ENCODE measurements at places on chromosomes 1 and 21. TPM values are rescaled to one million over a fixed set of nuclear protein-coding genes. Genes with fewer than 3 reads are reported as not detected.

GRCh38 chr1:234604495-234605398 is 5.2 kb downstream of the IRF2BP2 start:
- no peak for DNase-seq

DNA sequence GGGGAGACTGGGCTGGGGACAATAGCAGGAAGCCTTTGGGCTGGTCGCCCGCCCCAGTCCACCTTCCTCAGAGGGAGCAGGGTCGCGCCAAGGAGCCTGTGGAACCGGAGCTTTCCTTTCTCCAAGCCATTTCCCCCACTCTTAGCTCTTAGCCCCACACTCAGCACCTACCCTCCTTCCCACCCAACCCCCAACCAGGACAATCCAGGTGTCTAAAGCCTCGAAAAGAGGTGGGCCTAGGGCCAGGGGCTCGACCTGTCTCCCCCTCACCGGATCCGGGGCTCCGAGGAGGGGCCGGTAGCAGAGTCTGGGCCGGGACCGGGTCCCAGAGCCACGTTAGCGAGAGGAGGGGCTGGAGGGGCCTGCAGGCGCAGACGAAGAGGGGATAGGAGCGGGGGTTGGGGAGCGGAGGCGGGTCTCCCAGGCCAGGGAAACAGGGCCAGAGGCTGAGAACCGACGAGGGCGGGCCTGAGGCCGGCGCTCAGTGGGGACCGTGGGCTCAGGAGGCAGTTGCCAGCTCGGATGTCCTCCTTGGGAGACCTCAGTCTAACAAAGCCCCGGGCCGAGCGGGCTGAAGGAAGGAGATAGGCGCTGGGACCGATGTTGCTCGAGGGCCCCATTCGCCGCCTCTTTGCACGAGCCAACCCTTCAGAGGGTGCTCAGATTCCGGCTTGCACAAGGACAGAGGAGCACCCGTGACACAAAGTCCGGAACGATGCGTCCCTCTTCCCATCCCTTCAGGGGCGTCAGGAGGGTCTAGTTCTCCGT is 943 bp downstream of the SEMA6C start:
- DNase-seq = peak; percentile 86

DNA sequence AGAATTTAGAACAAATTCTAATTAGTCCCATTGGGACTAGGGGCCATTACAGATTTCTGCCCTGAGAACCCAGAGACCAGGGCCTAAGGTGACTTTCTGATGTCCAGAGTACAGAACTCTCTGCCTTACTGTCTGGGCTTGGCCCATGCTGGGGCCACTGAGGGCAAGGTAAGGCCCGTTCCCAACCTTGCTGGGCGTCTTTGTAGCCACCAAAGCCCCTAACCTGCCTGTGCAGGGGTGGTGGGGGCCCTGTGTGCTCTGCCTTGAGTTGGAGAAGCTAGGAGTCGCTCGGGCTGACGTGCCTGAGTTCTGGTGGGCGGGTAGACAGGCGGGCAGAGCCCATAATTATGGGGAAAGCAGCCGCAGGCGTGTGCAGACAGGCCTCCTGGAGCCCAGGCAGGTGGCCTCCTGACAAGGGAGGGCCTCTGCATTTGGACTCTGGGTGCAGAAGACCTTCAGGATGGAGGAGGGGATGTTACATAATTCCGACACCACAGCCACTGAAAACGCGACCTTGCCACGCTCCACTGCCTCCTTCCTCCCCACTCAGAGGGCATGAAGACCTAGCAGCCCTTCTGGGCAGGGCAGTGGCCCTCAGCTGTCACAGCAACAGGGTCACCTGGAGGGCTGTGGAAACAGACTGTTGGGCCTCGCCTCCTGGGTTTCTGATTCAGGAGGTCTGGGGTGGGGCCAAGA is 239.9 kb upstream of the TMEM51 start:
- no peak for DNase-seq

SYT6 gene
- total RNA-seq = not detected

DNA sequence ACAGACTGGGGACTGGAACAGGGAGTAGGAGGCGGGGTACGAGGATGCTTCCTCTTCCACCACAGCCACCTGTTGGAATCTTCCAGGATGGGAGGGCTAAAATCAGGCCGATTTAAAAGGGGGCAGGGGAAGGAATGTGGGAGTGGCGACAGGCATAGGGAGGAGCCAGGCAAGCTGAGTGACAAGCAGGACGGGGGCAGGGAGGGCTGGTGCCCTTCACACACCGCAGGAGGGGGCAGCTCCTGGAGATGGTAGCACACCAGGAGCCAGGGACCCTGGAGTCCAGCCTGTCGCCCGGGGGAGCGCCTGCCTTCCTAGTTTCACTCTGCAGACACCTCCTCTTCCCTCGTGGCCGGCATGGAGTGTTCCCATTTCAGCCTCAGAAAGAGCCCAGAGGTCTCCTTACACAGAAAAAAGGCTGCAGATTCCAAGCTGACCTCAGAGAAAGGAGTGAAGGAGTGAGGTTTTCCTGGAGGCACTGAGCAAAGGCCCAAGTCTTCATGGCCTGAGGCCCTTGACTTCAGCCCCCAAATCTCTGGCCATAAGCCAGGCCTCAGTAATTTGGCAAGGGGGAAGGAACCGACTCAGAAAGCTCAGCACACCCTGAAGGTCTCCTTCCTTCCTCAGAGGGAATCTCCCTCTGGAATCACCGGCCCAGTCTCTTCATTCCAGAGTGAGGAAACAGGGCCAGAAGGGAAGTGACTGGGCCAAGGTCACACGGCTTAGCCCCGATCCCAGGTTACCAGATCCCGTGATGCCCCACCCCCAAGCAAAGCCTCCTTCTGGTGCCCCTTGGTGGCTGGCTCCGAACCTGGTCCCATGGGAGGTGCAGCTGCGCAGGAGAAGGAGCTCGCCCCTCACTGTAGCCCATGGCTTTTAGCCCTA is 8.1 kb downstream of the BLACAT1 start:
- DNase-seq = no peak

- no peak for DNase-seq
Observed at GRCh38 chr1:51957618-51958017, 32.9 kb downstream of the RAB3B start.

DNA sequence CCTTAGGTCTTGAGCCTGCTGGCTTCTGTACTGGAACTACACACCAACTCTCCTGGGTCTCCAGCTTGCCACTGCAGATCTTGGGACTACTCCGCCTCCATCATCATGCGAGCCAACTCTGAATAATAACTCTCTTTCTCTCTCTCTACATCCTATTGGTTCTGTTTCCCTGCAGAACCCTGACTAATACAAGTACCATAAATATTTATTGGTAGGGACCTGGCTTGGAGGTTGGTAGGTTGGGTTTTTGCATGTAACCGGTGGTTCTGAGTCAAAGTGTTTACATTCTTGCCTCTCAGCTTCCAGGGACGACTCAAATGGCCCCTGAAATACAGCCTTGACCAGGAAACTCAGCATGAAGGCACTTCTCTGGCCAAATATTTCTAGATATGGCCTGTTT is 110.4 kb downstream of the KCND3 start:
- DNase-seq = no peak

DNA sequence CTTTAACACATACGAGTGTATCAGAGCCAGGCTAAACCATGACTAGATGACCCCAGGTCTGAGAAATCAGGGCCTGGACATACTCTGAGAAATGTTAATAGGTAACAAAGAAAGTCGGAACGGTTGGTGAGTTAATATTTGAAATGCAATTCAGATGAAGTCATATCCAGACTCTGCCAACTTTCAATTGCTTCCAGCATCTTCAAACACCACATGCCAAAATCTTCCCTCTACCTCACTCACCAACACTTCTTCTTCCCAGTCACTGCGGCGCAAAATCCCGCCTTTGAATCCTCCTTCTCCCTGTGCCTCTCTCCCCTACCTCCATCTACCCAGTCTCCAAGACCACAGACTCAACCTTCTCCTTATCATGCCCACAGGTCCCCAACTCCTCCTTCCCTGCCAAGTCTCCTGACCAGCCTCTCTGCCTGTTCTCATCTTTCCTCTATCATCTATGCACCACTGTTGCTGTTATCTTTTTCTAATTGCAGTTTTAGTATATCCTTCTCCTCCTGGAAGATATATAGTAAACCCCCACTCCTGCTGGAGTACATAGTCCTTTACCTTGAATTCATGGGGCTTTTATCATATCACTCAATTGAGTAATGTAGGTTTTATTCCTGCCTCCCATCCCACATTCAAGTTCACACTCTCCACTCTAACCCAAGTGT is 41.3 kb downstream of the ZBTB18 start:
- DNase-seq = no peak

- no peak for DNase-seq
Observed at GRCh38 chr1:36881541-36881940, 152.8 kb downstream of the GRIK3 start.

GPR25 gene
- total RNA-seq = not detected

KRTAP19-1 gene
- total RNA-seq = not detected

DNA sequence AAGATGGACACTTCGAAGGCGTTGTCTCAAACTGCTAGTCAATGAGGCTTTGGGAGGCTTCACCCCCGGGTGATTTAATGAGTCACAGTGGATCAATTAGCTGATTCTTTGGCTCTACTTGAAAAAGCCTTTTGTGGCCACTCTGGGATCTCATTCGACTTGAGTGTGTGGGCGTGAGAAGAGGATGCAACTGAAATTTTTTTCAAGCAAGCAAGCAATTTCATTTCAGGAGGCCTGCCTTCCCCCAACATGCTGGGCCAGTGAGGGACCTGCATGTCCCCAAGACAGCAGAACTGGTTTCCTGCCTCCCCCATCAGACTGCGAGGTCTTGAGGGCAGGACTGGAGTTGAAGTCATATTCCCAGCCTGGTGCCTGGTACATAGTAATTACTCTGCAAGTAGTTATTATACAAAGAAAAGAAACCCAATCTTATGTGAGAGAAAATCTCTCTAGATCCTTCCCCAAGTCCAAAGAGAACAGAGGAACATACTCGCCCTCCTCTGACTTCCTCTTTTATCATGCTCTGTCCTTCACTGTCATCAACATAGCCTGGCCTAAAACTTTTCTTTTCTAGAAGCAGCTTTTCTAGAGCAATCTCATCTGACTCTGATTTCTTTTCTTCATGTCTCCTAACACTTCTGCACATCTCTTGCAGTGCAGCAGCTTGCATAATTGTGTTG is 22.7 kb downstream of the SYT6 start:
- DNase-seq = no peak

GRCh38 chr21:32726839-32727686 is 750 bp downstream of the SYNJ1 start:
- peak; percentile 2 for DNase-seq

GRCh38 chr1:8015036-8015808 is 10.9 kb downstream of the ERRFI1 start:
- no peak for DNase-seq

- DNase-seq = no peak
Observed at GRCh38 chr1:94949681-94950661, 23.1 kb upstream of the CNN3 start.

DNA sequence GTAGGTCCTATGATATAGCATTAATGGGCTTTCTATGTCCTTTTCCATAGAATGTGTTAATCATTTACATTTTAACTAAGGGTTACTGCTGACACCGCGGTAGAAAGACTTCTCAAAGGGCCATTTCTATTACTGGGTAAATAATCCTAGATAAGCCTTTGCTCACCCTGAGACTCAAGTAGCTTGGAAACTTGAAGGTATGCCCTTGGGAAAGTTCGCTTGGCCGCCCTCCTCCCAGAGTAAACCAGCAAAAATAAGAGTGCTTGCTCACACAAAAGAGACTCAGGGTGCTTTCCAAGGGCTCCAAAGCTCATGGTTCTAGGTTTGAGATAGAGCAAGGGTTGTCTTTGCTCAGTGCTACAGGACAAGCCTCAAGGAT is 85.8 kb upstream of the TMPRSS2 start:
- no peak for DNase-seq

DNA sequence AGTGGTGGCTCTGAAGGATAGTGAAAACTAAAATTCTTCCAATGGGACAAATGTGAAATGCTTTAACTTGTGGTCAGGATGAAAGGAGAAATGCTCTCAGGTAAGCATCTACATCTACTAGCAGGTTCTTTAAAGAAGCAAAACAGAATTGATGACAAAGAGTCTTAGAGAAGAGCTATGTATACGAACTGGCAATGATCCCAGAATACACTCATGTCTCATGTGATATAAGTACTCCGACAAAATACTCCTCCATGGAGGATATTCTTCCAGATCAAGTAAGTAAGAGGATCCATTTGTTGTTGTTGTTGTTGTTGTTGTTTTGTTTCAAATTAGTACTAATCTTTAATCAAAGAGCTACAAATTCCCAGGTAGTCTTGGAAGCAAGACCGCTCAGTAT is 174.0 kb upstream of the ATP1B1 start:
- DNase-seq = no peak

DNA sequence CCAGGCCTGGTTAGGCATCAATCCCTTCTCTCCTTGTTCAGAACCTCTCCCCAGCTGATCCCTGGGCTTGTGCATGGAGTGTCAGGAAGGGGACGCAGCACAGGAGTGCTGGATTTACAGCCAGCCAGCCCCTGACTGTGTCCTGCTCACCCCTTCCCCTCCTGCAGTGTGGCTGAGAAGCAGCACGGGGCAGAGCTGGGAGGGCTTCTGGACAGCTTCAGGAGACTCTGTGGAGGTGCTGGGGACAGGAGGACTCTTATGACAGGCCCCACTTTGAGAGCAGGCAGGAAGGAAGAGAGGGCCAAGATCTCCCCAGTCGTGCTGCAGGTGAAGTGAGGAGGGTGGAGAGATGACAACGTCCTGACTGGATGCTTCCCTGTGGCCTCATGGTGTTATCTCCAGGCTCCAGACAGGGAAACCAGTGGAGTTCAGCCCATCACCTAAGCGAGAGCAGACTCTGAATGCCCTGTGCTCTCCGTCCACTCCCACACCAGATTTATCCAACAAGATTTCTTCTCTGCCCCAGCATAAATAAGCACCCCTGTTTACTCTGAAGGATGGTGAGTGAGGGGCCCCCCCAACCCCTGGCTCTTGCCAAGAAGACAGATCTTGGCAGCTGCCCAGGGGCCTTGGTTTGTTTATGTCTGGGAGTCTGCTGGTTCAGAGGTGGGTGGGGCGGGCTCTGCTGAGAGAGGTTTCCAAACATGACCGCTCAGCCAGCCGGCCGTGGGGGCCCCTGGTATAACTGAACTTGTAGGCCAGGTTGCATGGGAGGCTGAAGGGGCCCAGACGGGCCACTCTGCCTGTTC is 21.3 kb downstream of the TMCC2 start:
- DNase-seq = no peak

DNA sequence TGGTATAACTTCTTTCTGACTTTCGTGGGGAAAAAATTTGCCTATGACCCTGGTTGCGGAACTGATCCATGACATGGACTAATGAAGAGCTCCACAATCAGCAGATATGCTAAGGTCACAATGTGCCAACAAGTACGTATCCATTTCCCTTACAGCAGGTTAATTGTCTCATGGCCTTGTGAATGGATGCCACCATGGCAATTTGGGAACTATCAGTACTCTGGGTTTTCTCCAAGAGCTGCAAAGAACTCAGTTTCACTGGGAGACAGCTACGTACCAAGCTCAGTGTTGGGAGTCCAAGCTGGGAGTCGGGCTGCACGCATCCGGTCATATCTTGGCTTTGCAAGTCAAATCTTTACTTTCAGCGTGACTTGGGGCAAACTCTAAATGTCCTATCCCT is 64.8 kb downstream of the TIAM1 start:
- DNase-seq = no peak

PCP4L1 gene
- not detected for total RNA-seq

DNA sequence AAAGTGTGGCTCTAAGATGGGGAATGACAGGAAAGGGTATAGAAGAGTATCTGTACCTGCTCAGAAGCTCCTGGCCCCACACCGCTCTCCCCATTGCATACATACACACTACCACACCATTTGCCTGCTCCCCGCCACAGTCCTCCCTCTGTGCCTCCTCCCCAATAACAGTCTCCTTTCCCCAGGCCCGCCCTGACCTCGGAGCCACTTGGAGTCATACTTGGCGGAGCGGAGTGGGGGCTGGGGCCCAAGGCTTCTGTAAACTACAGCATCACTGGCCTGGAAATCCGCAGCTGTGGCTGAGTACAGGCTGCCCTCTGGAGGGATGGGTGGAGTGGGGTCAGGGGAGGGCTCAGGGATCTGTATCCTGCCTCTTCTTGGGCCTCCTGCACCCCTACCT is 8.6 kb downstream of the SEMA6C start:
- no peak for DNase-seq

Measured in gastrocnemius medialis (tissue), 4 donors.